Epithelial cell of proximal tubule (primary cell): ENCODE measurements at places on chromosomes 3 and 15.

DNA sequence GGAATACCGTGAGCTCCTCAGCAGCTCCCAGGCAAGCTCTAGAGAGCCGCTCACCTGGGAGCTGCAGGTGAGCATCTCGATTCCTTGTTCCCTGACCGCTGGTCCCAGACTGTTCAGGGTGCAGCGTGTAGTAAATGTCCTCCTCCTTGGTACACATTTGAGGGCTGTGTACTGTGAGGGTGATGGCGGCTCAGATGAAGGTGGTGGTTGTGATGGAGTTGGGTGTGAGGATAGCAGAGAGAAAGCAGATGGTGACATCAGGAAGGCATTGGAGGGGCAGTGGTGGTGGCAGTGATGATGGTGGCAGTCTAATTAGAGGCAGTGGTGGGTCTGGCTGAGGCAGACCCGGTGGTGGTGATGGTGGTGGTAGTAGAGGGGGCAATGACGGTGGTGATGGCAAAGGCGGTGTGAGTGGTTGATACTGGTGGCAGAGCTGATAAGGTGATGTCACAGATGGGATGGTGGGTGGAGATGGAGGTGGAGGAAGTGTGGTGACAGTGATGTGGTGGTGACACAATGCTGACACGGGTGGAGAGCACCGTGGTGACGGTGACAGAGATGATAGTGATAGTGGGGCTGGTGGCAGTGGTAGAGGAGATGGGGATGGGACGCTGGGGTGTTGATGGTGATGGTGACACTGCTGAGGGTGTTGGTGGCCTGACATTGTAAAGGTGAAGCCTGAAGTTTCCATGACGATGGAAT lies at the start of gene DNAJB8:
TSS of gene DNAJB8 (minus strand) at position 51 of the 702 bp plus-strand sequence. CDS start 3,645 bp downstream, outside the sequence.
- no peak for DNase-seq

- no peak for DNase-seq
Observed at GRCh38 chr3:4807381-4808280, 171.6 kb upstream of the BHLHE40 start.

GRCh38 chr3:112605285-112605684 lies 35.7 kb downstream of the CCDC80 start:
- no peak for DNase-seq

DNA sequence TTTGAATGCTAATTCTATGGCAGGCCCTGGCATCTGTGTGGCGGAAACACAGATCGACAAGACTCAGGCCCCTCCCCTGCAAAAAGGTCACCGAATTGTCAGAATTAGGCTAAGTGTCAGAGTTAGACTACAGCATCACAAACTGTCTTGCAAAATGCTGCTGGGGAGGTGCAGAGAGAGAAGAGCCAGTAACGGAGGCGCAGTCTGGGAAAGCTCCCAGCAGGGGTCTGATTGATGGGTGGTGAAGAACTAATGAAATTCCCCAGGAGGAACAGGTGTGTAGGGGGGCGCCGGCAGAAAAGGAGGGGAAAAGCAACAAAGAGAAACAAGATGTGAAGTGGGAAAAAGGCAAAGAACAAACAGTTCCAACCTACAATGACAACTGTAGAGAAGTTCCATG lies 72.7 kb upstream of the TAMM41 start:
- no peak for DNase-seq

GRCh38 chr3:166388321-166388720 lies 551.1 kb upstream of the BCHE start:
- DNase-seq: no peak
